Stimulated activated CD4-positive, alpha-beta T cell treated with anti-CD3 and anti-CD28 coated beads, Interleukin-1b, Interleukin-23, amount 100 ng/mL, for 1 hour (primary cell): ENCODE measurements at places on chromosomes 4 and X.
A peak's percentile ranks its signal among the peaks of the same experiment; 100 is the strongest.

- no peak for DNase-seq
These were observed 484.3 kb upstream of the FAT1 start for GRCh38 chr4:187207931-187208330.

GRCh38 chr4:73067971-73068394 is 1.5 kb downstream of the COX18 start:
- no peak for DNase-seq

DNA sequence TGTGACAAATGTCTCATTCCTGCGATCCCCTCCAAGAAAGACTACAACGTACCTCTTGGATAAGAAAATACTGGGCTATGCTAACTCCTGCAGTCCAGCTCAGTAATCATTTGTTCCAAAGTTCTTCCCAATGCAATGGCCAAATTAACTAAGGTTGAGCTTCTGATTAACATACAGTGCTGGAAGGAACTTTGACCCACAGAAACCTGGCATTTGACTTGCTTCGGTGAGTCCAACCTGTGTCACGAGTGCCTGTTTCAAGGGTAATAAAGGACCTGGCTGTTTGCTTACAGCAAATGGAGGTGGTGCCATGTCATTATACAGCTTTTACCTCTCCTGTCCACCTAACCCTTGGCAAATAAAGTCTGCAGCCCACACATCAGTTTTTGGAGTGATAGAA is 83.2 kb downstream of the RBM47 start:
- no peak for DNase-seq

DNA sequence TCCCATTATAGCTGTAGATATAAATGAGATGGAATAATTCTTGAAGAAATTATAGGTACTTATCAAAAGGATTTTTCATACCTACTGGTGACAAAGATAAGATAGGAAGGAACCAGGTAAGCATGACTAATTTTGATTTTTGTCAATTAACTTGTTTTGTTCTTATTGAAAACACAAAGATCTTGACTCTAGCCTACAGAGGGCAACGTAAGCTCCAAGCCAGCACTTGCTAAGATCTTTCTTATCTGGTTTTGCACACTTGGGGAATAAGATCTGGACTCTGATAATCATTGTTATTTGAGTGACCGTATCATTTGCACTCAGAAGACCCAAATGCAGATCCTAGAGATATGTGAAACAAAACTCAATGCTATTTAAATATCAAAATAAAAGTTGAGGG is 223.4 kb downstream of the VEGFC start:
- no peak for DNase-seq

- no peak for DNase-seq
These were observed 26.7 kb upstream of the TMPRSS11D start for GRCh38 chr4:67910585-67910905.

DNA sequence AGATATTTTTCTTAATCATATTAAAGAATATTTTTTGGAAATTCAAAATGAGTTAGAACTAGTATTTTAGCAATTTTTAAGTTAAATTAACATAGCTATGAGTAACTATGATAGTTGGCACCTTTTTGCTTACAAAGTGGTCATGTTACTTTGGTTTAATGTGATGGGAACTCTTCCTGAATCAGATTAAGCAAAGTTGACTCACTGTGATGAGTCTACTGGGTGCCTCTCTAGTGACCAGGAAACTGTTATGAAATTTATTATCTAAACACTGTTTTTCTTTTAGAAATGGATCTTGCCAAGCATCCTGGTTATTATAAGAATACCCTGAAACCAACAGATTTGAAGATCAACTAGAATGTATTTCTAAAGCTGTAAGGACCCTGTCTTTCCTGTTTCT is 985.8 kb downstream of the TRAM1L1 start:
- DNase-seq, result no peak

- no peak for DNase-seq
These were observed 14.3 kb upstream of the HSD17B11 start for GRCh38 chr4:87405211-87405820.

DNA sequence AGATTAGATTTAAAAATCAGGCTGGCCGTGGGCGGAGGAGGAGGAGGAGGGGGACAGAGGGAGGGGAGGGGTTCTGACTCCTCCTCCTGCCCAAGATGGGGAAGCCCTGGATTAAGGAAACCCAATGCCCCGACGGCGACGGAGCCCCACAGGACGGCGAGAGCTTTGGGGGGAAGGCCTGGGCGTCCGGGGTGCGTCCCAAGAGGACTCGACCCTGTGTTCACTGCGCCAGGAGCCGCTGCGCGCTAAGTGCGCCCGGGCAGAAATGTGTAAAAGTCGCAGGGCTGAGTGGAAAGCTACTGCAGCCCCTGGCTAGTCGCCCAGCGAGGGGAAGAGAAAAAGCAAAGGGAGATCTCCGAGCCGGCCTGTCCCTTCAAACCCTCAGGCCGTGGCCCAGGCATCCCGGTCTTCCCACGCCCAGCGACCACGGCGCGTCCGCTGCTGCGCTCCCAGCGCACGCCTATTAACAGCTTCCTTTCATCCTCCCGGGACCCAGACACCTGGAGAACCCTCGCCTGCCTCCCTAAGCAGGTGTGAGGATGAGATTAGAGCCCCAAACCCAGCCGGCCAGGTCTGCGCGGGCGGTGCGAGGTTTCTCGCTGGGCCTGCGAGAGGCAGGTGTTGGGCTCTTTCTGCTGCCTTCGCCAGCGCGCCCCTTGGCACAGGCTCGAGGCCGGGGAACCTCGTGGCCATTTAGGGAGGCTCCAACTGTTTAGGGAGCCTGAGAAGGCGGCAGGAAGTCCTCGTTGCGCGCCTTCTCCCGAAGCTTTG is 1.4 kb upstream of the RPS6KA3 start:
- DNase-seq, result no peak

DNA sequence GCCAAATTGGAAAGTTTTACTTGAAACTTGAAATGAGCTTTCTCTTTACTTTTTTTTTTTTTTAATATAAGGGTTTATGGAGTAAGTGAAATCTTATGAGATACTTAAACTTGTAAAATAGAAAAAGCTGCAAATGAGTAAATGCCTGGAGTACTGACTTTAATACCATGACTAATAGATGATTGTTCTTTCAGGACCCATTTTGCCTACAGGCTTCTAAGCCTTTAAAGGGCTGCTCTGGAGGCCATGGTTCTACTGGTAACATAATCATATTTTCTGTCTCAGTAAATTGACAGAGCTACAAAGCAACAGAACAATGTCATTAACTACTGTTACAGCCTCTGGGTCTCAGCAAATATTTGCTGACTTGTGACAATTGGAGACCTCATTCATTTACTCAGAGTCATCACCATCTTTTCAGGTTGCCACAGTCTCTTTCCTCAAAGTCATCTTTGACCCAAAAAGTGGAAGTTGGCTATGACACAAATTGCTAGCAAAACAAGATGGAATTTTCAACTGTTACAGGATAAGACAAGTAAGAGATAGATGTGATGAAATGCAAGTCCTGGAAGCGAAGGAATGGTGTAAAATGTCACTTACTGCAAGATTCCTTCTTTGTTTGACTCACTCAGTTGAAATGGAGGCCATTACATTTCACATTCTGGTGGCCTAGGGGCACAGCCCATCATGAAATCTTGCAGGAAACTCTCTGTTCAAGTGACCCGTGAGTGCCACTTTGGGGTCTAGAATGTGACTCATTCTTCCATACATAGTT is 132.7 kb downstream of the BTC start:
- DNase-seq, result no peak

- DNase-seq, result no peak
These were observed 48.3 kb upstream of the MND1 start for GRCh38 chr4:153296040-153296823.

DNA sequence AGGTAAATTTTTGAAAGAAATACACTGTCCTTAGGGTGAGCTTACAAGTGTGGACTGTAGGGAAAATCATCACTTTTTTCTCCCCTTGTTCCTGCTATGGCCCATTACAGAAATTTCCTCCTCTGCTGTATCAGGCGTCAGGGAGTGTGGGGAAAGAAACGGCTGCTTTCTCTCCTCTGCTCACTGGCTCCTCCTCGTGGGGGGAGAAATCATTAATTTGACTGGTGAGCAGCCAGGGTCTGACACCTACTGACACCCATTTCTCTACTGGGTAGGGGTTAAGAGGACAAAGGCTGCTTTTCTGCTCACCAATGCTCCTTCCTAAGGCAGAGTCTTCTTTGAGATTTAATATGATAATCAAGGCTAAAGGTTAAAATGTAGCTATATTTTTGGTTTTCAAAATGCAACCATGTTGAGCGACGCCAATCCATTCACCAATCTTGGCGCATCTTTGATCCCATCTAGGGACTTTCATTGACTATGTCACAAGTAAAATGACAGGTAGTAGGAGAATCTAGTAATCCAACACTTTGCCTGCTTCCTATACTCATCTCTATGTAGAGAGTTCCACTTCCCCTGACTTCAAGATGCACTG is 25.1 kb downstream of the SETD7 start:
- DNase-seq, result peak; percentile 35

- no peak for DNase-seq
These were observed 187.7 kb downstream of the MGST2 start for GRCh38 chr4:139853309-139853708.

GRCh38 chr4:121594796-121595526 is 101.8 kb downstream of the ANXA5 start:
- no peak for DNase-seq

GRCh38 chrX:153339662-153340061 is 5.7 kb downstream of the ZNF275 start:
- DNase-seq, result no peak

GRCh38 chr4:148812101-148812500 is 369.9 kb upstream of the NR3C2 start:
- no peak for DNase-seq

- no peak for DNase-seq
These were observed 167.7 kb downstream of the PAPSS1 start for GRCh38 chr4:107552306-107552705.

GRCh38 chr4:40262861-40263260 is 66.0 kb downstream of the RHOH start:
- DNase-seq, result no peak

GRCh38 chrX:113330416-113330815 is 489.8 kb upstream of the AMOT start:
- no peak for DNase-seq

DNA sequence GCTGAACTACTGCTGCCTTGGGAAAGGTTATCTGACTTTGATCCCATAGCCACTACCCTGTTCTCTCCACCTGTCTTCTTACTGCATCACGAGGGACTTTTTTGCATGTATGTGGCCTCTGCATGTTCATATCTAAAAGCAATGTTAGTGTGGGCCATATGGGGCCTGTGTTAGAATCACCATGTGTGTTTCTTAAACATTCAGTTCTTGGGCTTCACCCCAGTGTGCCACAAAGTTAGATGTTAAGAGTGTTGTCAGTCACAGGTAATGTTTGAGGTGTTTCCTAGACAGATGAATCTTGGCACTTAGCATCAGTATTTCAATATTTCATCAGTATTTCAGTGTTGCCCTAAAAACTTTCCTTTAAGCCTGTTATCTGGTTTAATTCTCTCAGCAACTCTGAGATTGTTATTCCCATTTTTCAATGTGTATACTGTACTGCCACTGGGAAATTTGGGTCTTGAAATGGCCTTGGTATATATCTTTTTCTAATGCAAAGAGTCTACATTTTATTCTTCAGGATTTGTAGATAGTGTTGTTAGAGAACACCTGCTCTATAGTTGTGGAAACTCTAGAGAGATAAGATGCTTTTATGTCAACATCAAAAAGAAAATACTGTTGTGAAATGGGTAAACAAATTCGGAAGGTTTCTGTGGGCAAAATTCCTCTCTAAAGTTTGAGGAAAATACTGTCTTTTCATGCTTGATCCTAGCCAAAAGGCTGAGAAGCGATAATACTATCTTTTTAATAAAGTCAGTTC is 259.7 kb downstream of the BMPR1B start:
- no peak for DNase-seq

DNA sequence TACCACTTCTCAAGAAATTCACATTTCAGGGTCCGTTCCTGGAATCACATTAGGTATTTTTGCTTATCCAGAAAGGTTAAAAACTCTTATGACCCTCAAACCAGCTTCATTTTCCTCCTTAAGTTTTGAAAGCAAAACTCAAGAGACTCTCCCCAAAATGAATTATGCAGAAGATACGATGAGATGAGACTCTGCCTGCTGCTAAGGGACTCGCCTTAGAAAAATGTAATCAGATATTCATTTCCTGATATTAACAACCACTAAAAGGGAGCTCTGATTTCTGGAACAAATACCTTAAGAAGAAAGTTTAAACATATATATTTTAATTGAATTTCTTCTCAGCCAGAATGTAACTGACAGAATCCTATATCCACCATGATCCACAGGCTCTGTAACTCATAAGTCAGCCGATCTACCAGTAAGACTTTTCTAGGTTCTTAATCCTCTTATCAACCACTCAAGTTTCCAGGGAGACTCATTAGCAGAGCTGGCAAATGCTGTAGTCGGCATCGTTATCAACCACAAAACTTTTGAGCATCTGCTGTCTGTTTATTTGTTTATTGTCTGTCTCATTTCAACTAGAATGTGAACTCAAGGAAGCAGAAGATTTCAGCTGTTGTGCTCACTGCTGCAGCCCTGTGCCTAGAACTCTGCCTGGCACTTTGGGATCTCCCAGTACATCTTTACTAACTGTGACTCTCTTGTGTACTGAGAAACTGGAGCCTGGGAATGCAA is 112.5 kb downstream of the LDB2 start:
- no peak for DNase-seq

DNA sequence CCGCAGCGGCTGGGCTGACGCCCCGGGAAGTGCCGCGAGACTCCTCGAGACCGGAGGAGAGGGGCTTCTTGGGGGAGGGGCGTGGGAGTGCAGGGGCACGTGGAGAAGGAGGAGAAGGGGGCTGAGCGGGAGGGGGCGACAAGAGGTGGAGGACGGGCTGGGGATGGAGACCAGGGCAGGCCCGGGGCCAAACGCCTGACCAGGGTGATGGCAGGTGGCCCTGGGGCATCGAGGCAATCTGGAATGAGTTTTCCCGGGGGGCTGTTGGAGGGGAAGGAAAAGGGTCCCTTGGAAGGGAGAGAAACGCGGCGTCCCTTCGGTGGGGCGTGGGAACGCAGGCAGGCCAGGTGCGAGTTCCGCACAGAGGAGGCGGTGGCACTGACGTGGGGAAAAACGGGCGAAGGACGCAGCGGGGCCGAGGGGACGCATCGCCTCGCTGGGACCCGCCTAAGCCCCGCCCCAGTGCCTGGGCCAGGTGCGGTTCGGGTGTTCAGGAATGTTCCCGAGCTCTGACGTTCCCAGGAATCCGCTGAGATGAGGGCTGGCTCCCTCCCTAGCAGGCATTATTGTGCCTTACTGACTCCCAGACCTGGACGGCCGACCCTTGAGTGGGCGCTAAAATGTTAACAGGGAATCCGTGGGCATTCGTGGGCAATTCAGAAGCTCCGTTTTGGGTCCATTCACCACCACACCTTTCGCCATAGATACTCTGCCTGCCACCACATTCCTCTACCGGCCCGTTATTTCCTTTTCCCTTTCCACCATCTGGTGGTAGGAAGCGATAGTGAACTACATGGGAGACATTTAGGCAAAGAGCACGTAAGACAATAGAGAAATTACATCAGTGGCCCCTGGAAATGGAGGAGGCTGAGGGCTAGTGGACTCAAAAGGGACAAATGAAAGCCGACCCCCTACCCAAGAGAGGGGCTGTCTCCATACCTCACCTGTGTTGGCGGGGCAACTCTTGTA is 795 bp upstream of the SH3KBP1 start:
- DNase-seq, result no peak

- no peak for DNase-seq
These were observed 68.1 kb downstream of the DIAPH2 start for GRCh38 chrX:96752781-96753180.

- no peak for DNase-seq
These were observed 159.4 kb upstream of the GPC4 start for GRCh38 chrX:133574716-133575115.
